Ammon's horn (tissue), 1 donor: ENCODE measurements at places on chromosomes 13 and 19.

DNA sequence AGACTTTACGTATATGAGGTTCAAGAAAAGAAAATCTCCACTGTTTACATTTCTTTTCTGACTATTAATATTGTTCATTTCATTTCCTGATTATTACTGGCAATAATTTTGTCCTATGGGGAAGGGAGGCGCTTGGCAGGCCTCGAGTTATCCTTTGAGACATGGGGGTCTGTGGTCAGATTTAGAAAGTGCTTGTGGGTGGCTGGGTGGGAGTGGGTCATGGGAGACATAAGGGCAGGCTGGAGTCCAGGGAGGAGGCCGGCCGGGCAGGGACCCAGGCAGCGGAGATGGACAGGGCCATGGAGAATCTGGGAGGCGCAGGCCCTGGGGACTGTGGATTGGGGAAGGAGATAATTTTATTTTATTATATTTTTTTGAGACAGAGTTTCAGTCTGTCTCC, 40.1 kb downstream of the LTBP4 start:
- DNase-seq: no peak

- DNase-seq: no peak
Observed at GRCh38 chr19:18388960-18389725, 3.2 kb downstream of the GDF15 start.

DNA sequence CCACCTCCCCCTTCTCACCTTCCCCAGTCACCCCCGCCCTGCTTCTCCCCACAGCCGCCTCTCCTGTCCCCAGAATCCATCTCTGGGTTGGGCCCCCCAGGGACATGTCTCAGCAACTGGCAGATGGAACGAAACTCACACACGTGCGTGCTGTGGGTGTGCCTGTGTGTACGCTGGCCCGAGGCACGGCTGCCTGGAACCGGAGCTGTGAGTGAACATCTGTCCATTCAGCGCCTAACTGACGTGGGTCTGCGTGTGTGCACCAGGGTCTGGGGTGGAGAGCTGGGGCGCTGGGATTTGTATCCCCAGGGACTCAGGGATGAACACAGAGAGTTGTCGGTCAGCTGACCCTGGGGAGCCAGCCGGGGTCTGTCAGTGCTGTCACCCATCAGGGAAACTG, 752 bp upstream of the HAS1 start:
- DNase-seq: no peak

GRCh38 chr13:74025369-74025768, 108.8 kb downstream of the KLF12 start:
- DNase-seq: no peak

- no peak for DNase-seq
Observed at GRCh38 chr13:35499196-35499662, 22.7 kb upstream of the MAB21L1 start.

DNA sequence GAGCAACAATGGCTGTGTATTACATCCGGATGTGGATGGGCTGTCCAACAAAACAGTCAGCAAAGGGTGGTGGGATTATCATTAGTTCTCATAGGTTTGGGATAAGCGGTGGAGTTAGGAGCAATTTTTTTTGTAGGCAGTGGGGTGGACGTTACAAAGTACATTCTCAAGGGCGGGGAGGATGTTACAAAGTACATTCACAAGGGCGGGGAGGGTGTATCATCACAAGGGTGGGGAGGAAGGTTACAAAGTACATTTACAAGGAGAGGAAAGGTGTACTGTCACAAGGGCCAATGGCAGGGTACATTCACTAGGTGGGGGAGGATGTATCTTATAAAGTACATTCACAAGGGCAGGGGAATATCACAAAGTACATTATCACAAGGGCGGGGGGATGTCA, 20.8 kb upstream of the ZNF561 start:
- no peak for DNase-seq

- no peak for DNase-seq
Observed at GRCh38 chr13:89550938-89551337, 1796.5 kb upstream of the MIR17HG start.

- no peak for DNase-seq
Observed at GRCh38 chr19:10513223-10513622, 4.0 kb downstream of the S1PR5 start.

DNA sequence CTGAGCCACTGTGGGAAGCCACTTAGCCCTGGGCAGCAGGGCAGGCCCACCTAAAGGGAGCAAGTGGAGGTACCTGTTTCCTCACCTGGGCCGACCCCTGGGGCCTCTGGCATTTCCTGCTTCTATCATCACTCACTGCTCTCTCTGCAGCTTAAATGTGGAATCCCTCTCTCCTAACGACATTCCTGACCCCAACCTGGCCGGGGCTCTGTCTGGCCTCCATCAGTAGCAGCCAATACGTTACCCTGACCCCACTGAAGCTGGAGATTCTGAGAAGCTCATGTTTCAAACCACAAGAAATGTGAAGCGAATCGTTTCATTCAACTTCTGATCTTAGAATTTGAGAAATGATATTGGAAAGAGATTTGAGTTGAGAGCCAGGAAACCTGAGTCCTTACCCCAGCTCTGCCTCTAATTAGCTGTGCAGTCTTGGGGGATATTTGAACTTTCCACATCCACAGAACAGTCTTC, 39.9 kb downstream of the DOCK9 start:
- DNase-seq: no peak

- no peak for DNase-seq
Observed at GRCh38 chr19:31099515-31100205, 249.6 kb downstream of the TSHZ3 start.

- no peak for DNase-seq
Observed at GRCh38 chr13:90826688-90827087, 520.8 kb upstream of the MIR17HG start.
